ENCODE measurements at places on chromosomes 12 and 14.
A peak's percentile ranks its signal among the peaks of the same experiment; 100 is the strongest.

DNA sequence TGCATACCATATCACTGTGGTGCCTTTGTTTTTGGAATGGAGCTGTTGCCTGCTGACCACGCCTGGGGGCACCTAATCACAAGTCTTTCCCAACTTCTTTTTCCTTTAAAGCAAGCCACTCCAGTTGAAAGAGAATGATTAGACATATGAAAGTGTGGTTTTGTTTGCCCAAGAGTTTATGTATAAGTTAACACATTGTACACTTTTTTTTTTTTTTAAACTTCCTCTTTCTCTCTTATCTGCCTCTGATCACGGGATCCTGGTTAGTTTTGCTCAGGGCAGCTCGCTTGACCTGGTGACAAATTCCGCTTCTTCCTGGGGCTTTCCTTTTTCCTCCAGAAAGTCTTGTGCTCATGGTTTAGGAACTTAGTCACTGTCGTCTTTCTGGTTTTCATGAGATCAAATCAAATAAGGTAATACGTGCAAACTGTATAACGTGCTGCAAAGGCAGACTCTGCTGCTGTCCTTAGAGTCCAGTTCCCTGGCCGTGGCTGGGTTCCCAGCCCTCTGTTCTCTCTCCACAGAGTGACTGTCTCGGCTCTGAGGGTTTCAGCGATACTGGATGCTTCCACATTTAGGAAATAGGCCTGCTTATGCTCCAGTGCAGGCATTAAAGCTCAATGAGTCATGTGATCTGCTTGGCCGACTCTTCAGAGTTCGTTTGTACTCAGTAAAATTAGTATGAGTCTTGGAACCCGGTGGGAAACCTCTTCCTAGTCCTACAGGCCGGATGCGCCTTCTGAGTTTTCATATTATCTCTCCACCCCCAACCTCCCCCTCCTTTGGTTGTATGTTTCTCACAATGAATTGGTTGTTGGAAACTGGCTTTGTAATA is 15.2 kb downstream of the RASSF3 start:
- DNase-seq, result no peak

- no peak for DNase-seq
These were observed 17.3 kb downstream of the KLRB1 start for GRCh38 chr12:9590441-9590840.

DNA sequence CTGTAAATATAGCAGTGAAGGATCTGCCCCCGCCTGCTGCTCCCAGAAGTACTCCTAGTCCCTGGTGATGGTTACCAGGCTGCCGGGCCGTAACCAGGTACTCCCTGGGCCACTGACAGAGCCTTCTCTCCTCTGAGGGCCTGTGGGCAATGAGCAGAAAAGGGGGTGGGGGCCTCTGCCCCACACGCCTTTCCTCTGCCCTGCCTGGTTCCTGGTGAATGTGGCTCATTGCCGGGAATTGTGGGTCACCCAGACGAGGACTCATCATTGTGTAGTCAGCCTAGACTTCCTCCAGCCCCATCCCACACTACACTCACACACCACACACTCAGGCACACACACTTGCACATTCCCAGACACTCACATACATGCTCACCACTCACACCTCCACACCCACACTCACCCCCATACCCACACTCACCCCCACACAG is 35.7 kb upstream of the ACTN1 start:
- no peak for DNase-seq

DNA sequence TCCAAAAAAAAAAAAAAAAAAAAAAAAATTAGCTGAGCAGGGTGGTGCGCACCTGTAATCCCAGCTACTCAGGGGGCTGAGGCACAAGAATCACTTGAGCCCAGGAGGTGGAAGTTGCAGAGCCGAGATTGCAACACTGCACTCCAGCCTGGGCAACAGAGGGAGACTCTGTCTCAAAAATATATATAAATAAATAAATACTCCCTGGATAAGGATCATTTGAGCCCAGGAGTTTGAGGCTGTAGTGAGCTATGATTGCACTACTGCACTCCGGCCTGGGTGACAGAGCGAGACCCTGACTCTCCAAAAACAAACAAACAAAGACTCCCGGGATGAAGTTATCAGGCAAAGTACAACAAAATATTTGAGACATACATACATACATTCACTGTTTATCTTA is 3.3 kb upstream of the NAA25 start:
- DNase-seq, result no peak

DNA sequence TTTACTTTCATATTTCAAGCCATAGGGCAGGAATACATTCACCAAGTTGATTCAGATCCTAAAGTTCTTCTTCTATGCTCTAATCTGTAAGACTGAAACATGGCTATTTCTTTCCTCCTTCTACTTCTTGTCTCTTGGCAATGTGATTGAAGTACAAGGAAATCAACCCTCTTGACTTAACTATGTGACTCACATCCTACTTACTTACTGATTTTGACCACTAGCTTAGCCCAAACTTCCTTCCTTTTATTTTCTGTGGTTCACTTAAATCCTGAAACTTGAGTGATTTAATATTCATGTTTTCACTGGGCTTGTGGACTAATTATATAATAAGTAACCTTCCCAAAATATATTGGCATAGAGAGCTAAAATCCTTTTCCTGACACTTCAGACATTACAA is 111.2 kb upstream of the NOVA1 start:
- no peak for DNase-seq

GRCh38 chr12:121318121-121318520 is 21.6 kb upstream of the CAMKK2 start:
- no peak for DNase-seq

- no peak for DNase-seq
These were observed 1.9 kb downstream of the ABHD4 start for GRCh38 chr14:22600027-22600426.

GRCh38 chr12:60231303-60231702 is 635.5 kb downstream of the SLC16A7 start:
- no peak for DNase-seq

- peak; percentile 73 for DNase-seq
These were observed 52.3 kb downstream of the NEUROD4 start for GRCh38 chr12:55072083-55072482.

DNA sequence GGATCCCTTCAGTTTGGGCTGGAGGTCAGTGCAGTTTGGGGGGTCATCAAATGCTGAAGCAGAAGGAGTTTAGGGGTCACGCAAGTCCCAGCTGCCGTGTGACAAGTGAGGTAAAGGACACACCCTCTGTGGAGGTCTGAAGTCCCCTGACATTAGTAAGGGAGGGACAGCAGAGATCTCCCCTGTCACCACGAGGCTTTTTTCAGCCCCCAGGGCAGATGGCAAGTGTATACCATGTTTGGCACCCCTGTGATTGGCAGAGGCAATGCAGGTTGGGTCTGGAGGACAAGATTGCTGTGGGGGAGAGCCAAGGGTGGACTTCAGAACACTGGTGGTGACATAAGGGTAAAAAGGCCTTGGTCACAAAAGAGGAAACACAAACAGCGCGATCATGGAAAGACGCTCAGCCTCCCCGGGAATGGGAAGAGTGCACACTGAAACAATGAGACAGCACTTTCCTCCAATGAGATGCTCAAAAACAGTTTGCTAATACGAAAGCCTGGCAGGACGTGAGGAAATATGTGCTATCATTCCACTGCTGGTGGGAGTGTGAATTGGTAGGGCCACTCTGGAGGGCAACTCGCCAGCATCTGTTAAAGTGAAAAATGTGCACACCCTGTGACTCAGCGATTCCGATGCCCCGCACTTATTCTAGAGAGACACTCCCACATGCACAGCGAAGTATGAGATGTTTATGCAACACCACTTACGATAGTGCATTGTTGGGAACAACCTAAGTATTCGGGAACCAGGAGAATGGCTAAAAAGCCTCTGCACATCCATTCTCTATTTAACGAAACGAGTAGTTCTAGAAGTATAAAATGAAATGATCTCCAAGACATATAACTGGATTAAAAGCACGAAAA is 14.4 kb upstream of the CD27 start:
- DNase-seq, result no peak

DNA sequence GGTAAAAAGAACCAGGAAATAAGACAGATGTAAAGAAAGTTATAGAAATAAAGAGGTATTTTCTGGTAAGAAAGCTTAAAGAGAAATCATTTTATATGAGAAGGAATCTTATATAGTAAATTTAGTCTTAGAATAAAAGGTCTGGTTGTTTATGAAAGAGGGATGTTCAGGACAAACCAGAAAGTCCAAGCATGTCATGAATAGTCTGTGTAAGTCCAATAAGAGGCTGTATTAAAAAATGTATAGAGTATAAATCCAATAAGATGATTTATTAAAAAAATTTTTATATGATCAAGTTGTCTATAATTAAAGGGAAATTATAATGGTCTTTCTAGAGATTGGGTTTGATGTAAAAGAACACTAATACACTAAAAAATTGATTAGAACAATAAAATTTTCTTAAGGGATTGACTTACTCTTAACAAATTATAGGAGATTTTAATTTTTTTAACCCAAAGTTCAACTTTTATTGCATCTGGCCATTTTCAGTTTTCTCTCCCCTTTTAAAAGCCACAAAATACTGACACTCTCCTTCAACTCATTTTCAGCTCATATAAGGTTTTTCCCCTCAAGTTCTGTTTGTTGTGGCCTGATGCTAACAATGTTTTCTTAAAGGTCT is 35.1 kb downstream of the ST8SIA1 start:
- no peak for DNase-seq

DNA sequence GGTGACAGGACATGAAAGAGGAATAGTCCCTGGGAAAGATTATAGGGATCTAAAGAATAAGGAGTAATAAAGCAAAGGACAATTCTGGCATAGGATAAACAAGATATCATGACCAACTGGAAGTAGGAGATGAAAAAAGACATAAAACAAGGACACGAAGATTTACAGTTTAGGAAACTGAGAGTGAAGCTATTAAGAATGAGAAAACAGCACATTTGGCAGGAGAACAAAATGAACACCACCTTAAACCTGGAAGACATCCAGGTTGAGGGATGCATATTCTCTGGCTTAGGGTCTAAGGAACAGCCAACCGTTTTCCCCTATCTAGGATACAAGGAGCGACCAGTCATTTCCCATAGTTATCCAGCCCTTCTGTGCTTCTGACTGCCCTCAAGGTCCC is 1.9 kb downstream of the TRIP11 start:
- DNase-seq, result no peak

GRCh38 chr12:9786726-9787717 is 26.3 kb upstream of the CD69 start:
- no peak for DNase-seq

- DNase-seq, result no peak
These were observed 986 bp upstream of the NTF3 start for GRCh38 chr12:5430641-5431603.

DNA sequence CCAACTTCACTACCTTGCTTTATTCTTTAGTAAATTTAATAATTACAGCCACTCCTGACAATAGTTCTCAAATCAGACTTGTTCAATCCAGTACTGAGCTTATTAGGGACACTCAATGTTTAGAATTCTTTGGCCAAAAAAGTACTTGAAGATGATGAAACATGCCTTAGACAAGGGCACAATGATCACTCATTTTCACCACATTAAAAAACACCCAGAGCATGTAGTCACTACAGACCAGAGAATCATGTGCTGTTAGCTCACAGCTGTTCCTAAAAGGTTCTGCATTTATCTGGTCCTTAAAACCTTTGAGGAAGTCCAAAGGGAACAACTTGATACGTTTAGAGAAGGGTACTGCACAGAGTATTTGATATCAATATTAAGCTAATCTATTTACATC is 98.7 kb downstream of the INSM2 start:
- no peak for DNase-seq

- DNase-seq, result no peak
These were observed 75.3 kb downstream of the GARIN6 start for GRCh38 chr12:99722690-99723486.

GRCh38 chr12:85466890-85467289 is 186.9 kb downstream of the ALX1 start:
- DNase-seq, result no peak

- no peak for DNase-seq
These were observed 7.8 kb downstream of the PPP2R3C start for GRCh38 chr14:35114036-35114435.

- no peak for DNase-seq
These were observed 97.6 kb downstream of the POLR3B start for GRCh38 chr12:106455111-106455510.

- DNase-seq, result no peak
These were observed 3.0 kb upstream of the NPFF start for GRCh38 chr12:53510181-53510812.

GRCh38 chr12:96048393-96048969 is 13.1 kb upstream of the LTA4H start:
- no peak for DNase-seq

DNA sequence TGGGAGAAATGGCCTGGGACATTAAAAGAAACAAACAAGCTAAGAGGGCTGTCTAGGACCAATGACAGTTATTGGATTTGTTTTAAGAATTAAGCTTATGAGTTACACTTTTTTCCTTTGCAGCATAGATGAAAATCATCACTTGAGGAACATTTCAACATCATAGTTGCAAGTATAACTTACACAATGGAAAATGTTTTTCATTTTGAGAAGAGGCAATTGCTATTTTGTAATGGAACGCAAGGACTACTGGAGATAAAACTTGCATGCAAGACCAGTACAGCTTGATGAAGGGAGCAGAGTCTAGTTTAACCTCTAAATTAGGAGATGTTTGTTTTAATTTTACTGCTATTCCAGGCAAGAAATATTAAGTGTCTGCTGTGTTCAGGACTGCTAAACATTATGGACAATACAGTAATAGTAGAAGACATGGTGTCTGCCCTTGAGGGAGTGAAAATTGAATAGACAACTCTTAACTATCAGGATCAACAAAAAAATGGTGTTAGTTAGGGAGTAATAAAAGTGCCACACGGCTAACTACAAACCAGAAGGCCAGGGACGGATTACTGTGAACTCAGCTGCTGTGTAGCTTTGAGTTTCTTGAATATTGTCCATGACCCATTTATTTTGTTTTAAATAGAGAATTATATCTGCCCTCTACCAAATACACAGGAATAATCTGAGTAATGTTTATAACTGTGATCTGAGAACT is 374.5 kb downstream of the RAD51B start:
- DNase-seq, result no peak

DNA sequence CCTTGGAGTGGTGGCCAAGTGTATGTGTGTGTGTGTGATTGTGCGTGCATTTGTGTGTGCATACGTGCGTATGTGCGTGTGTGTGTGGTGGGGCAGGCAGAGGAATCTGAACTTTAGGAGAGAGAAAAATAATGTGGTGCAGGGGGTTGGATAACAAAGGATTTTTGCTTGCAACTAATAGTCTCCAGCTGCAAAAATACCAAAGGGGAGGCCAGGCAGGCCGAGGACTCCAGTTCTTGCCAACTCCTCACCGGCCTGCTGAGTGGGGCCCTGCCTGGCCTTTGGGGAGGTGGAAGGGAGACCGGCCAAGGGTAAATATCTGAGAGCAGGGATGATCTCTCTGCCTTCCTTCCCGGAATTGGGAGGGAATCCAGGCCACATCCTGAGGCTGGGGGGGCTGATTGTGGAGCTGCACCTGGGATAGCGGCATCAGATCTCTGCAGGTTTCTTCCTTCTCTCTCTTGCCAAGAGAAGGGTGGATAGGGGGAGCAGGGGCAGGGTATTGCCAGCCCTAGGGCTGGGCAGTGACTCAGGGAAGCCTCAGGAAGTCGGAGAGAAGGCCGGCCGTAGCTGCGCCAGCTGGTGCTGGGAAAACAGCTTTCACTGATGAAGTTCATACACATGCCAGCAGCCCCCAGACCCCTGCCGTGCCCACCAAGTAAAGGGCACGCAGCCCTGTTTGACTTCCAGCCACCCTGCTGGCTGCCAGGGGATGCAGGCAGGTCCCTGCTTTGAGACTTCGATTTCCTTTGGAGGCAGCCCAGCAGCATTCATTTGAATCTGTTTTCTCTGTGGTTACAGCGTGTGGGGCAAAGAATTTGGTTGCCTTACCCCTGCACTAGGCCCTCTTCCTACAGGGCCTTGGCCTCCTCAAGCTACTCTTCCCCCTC is 4.6 kb upstream of the LRP1-AS start:
- no peak for DNase-seq

- no peak for DNase-seq
These were observed 35.5 kb downstream of the GPHB5 start for GRCh38 chr14:63282997-63283883.

All from DND-41 (cell line).